ENCODE measurements at places on chromosomes 2 and 18.

DNA sequence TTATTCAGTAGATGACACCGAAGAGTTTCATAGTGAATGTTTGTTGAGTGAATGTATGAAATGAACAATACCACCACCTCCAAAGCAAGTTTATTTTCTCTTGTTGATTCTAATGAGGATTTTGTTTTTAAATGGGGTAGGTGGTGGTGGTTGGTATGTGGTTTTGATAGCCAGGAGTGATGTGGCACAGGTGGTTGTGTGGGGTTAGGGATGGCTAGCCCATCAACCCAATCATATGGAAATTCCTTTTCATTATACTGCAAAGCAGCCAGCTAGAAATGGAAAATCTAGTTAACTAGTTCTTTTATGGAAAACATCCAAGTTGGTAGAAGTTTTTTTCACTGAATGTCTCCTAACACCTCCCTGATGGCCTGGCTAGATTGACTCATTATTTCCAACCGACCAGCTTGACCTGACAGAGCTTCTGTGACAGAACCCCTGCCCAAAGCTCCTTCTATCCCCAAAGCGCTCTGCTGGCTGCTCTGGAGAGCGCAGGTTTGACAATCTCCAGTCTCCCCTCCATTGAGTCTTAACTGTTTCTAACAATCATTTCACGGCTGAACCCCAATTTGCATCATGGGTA lies 376.9 kb downstream of the MTX2 start:
- no peak for DNase-seq

DNA sequence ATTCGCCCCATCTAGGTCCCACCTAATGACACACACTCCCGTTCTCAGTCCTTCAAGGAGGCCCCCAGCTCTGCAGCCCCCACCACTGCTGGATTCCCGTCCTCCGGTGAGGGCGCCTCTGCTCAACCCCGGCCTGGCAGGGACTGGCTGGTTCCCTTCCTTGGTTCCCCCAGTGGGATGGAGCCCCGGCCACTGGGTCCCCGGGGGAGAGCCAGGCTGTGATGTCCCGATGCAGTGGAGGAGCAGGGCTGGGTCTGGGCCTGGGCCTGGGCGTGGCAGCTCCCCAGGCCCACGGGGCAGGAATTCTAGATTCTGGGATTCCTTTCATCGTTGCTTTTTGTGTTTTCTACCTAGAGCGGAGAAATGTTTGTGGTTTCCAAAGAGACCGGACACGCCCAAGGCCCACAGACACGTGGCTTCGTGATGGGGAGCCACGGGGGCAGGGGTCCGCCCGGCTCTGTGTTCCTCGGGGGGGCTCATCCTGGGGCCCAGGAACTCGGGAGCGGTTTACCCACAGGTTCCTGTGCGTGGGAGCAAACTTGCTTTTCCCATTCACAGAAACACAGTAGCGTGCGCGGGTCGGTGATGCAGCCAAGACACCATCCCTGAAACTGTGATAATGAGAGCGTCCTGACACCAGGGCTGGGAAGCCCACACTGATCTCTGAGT lies 67.0 kb downstream of the SLC66A2 start:
- no peak for DNase-seq

DNA sequence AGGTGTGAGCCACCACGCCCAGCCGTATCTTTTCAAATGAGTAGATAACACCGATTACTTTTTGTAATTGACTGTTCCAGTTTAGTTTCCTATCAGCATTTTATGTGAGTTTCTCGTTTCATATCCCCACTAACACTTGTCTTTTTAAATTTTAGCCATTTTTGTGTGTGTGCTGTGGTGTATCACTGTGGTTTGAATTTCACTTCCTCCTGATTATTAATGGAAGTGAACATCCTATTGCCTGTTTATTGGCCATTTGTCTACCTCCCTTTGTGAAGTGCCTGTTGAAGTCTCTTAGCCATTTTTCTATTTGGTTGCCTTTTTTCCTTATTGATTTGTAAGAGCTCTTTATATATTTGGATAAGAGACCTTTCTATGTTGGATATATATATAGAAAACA lies 91.7 kb upstream of the STON1 start:
- DNase-seq, result no peak

DNA sequence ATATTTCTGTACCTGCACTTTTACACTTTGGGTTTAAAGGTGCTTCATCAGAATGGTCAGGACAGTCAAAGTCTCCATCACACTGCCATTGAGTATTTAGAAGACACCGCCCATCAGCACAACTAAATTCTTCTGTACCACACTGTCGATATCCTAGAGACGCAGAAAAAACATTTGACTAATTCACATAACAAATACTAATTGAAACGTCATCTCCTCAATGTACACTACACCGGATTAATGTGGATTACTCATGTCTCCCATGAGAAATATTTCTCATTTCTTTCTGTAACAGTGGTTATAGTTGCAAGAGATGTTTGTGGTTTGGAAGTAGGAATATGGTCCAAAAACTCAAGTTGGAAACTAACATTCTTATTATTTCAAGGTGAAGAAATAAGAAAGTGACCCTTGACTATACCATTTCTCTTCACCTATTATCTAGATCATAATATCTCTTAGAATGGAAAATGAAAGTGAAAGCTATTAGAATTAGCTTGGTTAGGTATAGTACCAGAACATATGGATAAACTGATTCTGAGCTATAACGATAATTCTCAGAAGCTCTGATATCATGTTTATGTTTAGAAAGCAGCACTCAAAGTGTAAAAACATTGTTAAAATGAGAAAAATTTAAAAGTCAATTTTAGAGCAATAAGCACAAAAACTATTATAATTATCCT lies 1627.7 kb downstream of the LRP1B start:
- DNase-seq, result no peak

DNA sequence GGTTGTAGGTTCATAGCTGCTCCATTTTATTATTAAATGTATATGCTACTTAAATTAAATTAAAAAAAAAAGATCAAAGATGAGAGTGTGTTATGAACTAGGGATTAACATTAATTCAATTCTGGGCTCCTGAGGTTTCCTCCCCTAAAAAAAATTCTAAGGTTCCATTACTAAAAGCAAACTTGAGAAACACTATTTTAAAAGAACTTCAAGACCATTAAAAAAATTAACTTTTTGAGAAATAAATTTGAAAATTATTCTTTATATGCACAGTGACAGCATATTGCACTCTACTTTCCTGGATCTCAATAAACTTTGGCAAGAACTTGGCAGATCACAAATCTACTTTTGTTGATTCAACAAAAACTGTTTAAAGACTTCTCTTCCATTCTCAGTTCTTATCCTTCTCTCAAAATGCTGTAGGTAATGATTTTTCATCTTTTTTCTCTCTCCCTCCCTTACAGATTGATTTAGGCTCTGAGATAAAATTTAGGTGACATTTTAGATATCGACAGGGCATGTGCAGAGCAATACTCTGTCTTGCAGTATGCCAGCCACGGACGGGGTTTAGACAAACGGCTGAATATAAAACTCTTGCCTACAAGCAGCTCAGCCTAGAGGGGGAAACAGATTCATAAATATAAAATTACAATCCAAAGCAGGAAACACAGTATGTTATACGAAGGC lies 592 bp upstream of the MARS2 start:
- no peak for DNase-seq

DNA sequence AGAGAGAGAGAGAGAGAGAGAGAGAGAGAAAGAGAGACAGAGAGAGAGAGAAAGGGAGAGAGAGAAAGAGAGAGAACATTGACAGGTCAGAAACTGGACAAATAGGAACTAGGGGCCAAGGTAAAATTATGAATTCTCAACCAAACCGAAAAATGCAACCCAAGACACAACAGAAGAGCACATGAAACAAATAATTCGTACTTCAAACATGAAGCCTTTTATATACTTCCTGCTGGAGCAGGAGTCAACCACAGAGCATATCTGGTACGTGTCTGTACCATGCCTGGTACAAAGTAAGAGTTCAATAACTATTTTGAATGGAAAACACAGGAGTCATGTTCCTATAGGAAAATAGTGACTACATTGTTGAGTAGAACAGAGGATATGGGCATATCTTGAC lies 6.5 kb upstream of the VPS54 start:
- DNase-seq, result no peak

DNA sequence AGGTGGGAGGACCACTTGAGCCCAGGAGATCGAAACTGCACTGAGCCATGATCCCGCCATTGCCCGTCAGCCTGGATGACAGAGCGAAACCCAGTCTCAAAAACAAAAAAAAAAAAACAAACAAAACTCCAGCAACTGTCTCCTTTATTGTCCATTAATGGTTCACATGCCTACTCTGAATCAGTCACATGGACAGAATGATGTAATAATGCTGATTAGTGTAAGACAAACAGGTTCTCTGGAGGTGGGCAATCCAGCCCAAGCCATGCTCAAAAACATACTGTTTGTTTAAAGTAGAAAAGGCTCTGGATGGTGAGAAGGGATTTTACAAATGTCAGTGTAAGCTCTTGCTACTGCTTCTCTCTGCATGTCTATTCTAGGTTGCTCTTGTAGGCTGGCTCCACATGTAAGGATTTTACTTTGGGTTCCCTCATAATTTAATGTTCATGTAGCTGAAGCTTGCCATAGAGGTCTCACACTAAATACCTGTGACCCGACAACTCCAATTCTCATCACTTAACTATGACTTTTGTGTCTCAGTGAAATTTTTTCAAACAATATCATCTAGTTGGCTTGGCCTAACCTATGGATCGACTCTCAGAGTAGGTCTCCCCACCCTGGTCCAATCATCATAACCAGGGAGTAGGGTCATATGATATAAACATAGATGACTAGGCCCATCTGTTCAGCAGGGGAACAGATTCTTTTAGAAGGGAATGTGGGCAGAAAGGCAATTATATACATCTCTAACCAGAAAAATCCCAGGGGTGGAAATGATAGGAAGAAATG lies 83.9 kb upstream of the SLC39A10 start:
- no peak for DNase-seq

DNA sequence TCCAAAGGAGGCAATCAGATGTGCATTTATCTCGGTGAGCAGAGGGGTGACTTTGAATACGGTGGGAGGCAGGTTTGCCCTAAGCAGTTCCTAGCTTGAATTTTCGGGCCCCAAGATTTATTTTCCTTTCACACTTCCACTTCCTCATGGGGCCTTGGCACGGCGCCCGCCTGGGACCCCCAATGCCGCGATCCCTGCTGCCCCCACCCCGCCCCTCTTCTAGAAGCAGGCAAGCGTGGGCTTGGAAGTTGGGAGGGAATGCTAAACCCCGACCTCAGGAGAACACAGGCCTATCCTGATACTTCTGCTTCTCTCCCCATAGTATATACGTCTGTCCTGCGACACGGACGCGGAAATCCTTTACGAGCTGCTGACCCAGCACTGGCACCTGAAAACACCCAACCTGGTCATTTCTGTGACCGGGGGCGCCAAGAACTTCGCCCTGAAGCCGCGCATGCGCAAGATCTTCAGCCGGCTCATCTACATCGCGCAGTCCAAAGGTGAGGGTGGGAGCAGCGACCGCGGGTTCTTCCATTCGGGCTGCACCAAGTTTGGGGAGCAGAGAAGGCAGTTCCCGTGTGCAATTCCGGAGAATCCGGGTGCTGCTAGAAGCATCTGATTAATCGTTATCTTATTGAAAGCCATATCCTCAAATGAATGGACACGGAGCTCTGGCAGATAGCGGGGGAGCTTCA lies 21.6 kb downstream of the TRPM8 start:
- DNase-seq, result no peak

GRCh38 chr2:71877636-71878035 lies 270.0 kb downstream of the CYP26B1 start:
- DNase-seq, result no peak

- DNase-seq, result no peak
Observed at GRCh38 chr18:7002107-7002506, 115.5 kb downstream of the LAMA1 start.

DNA sequence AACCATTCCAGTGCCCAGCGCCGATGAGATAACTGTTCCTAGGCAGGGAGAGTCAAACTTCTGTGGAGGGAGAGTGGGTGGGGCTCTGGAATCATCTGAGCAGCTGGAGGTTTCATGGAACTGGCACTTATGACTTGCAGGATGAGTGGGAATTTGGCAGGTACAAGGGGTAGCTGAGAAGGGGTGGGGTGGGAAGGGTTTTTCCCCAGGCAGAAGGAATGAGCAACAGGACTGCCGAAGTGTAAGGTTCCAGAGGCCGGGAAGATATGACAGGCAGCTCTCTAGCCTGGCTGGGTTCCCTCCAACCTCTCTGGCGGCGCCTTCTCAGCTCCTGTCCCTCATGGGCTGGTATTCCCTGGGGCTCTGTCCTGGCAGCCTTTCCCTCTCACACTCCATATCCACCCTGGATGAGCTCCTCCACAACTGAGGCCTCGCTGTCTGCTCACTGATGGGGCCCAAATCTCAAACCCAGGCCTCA lies 2.5 kb upstream of the TET3 start:
- DNase-seq, result no peak

DNA sequence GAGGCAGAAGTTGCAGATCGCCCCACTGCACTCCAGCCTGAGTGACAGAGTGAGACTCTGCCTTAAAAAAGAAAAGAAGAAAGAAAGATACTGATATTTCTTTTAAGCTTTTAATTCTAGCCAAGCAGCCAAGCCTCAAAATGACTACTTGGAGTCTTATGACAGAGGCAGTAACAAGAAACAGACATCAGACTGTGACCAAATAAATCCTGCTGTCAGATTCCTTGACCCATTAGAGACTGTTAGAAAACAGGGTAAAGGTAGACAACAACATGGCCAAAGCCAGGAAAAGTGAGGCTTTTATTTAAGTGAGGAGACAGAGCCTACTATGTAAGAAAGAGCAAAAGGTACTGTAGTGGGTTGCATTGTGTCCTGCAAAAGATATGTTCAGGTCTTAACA lies 83.4 kb upstream of the NARS1 start:
- no peak for DNase-seq
